Naive B cell (primary cell): ENCODE measurements at places on chromosomes 7 and 10. TPM values are rescaled to one million over a fixed set of nuclear protein-coding genes. Genes with fewer than 3 reads are reported as not detected.

Gene IMMP2L
- 22.2 TPM for polyA plus RNA-seq

Gene DMTF1
- polyA plus RNA-seq, result 42.2 TPM

DNA sequence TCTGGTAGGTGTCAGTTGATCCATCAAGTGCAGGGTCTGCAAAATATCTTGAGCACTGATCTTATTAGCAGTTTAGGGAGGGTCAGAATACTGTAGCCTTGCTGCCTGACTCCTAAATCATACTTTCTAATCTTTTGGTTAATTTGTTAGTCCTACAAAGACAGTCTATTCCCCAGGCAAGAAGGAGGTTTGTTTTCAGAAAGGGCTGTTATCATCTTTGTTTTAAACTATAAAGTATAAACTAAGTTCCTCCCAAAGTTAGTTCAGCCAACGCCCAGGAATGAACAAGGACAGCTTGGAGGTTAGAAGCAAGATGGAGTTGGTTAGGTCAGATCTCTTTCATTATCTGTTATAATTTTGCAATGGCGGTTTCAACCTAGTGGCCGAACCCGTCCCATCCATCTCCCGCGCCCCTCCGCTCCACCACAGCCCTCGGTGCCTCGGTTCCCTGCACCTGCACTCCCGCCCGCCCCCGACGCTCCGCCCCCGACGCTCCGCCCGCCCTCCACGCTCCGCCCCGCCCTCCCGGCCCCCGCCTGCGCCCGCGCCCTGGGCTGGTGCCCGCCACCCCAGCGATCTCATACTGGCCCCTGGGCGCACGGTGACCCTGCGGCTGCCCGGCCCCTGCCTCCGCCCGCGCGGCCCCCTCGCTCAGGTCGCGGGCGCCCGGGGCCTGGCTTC lies at the start of gene ADCK2:
TSS of gene ADCK2 (plus strand) at position 564 of the 681 bp plus-strand sequence. CDS start 386 bp downstream, outside the sequence.
- peaks cover 53% of the 10 kb centered on the region for H3K4me1 ChIP-seq
- no peaks in the 10 kb centered on the region for H3K27me3 ChIP-seq
- peak; percentile 69 for DNase-seq
- peak within 1 kb of the TSS; percentile 94 for H3K4me3 ChIP-seq
- peak within 1 kb of the TSS; percentile 9 for H3K27ac ChIP-seq

DNA sequence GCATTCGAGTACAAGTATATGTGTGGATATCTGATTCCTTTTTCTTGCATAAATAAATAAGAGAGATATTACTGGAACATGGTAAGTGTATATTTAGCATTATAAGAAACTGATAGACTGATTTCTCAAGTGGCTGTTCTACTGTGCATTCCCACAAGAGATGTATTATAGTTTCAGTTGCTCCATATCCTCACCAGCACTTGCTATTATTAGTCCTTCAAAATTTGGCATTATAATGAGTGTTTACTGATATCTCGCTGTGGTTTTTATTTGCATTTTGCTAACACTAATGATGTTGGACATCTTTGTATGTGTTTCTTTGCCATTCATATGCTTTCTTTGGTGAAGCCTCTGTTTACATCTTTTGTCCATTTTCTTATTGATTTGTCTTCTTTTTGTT lies 4.4 kb upstream of the CLRN3 start:
- H3K4me1 ChIP-seq, result no peaks in the 10 kb centered on the region
- peaks cover 22% of the 10 kb centered on the region for H3K27me3 ChIP-seq
- no peak for DNase-seq
- no peaks in the 10 kb centered on the region for H3K36me3 ChIP-seq
- no peak overlapping the region for H3K27ac ChIP-seq
- H3K4me3 ChIP-seq, result no peak overlapping the region

DNA sequence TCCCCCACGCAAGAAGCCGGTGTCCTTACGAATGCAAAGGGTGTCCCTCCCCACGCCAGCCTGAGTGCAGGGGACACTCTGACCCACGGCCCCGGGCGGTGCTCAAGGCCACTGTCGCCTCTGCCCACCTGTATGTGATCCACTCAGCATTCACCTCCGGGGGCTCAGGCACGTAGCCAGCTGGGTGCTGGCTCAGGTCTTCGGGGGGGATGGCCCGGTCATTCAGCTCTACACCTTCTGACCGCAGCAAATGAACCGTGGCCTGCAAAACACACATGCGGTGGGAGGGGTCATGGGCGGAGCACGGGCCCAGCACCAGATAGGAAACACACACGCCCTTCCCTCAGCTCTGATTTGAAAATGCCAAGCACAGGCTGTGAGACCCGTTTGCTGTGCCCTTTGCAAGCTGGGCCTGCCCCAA lies 25.9 kb downstream of the CFAP46 start:
- H3K27ac ChIP-seq, result no peak overlapping the region
- peak overlapping the region; percentile 49 for H3K4me3 ChIP-seq
- peaks cover 25% of the 10 kb centered on the region for H3K4me1 ChIP-seq

Gene BLNK
- polyA plus RNA-seq, result 199 TPM

DNA sequence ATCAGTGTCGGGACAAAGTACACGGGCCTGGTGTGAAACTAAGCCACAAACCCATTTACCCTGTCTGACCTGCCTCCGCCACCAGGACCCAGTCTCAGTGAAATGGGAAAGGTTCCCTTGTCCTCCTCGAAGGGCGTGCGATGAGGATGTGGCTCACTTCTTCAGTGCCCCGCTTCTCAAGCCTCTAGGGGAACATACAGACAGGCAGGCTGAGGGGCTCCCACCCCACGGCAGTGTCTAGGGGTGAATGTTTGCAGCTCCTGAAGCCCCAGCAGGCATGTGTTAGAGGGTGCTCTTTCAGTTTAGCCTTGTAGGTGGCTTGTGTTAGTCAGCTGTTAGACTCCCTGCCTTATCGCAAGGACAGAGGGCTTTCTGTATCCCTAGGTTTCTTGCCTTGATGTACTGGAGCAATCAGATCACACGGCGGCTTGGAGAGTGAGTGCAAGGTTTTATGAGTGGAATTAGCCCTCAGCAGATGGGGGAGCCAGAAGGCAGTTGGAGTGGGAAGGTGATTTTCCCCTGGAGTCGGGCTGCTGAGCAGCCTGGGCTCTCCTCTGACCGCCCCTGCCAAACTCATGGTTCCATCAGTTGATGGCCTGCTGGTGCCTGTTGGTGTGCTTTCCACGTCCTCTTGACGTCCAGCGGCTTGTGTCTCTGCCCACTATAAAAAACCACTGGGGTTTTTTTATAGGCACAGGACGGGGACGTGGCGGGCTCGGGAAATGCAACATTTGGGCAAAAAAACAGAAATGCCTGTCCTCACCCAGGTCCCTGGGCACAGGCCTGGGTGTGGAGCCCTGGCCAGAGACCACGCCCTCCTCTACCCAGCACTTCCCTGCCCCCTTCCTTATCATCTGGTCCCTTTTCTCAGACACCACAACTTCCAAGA lies 759 bp downstream of the NUDT1 start:
- no peaks in the 10 kb centered on the region for H3K27me3 ChIP-seq
- peak overlapping the region; percentile 97 for H3K27ac ChIP-seq
- H3K4me3 ChIP-seq, result peak overlapping the region; percentile 98
- DNase-seq, result no peak

GRCh38 chr7:74412056-74412455 lies 41.6 kb upstream of the GTF2IRD1 start:
- no peak overlapping the region for H3K4me3 ChIP-seq
- no peaks in the 10 kb centered on the region for H3K4me1 ChIP-seq
- no peak for DNase-seq

DNA sequence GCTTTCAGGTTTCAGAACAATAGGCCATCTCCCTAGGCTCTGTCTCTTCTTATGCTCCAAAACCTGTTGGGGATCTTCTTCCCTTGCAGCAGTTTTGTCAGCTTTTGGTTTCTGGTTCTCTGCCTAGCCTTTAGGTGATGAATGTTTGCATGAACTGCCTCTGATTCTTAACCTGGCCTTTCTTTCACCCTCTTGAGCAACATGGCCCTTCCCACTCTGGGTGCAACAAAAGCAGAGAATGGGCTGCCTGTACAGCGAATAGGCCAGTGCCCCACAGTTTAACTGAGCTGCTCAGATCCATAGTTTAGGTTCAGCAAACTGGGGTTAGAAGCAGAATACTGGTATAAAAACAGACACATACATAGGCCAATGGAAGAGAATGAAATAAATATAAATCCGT lies 18.1 kb upstream of the NUP205 start:
- no peak for DNase-seq
- H3K4me1 ChIP-seq, result no peaks in the 10 kb centered on the region
- H3K4me3 ChIP-seq, result no peak overlapping the region
- no peaks in the 10 kb centered on the region for H3K27me3 ChIP-seq
- no peak overlapping the region for H3K27ac ChIP-seq

- H3K36me3 ChIP-seq, result no peaks in the 10 kb centered on the region
- no peak for DNase-seq
- no peaks in the 10 kb centered on the region for H3K27me3 ChIP-seq
Measured at GRCh38 chr7:122789156-122789555, 86.4 kb upstream of the RNF148 start.

- H3K4me3 ChIP-seq, result no peak overlapping the region
- H3K36me3 ChIP-seq, result peaks cover 16% of the 10 kb centered on the region
- peaks cover 86% of the 10 kb centered on the region for H3K4me1 ChIP-seq
- no peaks in the 10 kb centered on the region for H3K27me3 ChIP-seq
Measured at GRCh38 chr7:129045682-129046081, 9.2 kb downstream of the TNPO3 start.

Gene DNA2
- polyA plus RNA-seq, result 1.1 TPM

GRCh38 chr7:130174237-130174959 lies 30.8 kb downstream of the TMEM209 start:
- H3K36me3 ChIP-seq, result peaks cover 17% of the 10 kb centered on the region
- no peak for DNase-seq
- H3K4me1 ChIP-seq, result no peaks in the 10 kb centered on the region
- no peaks in the 10 kb centered on the region for H3K27me3 ChIP-seq

DNA sequence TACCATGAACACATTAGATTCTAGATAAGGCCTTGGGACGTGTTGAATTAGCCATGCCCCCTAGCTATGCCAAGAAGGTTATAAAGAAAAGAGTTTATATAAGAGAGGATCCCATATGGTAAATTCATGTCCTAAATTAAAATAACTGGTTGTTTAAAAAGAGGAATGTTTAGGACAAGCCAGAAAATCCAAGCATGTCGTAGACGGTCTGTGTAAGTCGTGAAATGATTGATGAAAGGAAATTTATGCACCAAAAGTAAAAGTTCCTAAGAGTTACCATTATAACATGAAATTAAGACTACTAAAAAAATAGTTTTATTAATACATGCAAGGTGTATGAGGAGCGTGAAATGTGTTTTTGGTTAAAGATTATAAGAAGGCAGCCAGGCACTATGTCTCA lies 624.9 kb downstream of the ARL4A start:
- H3K27ac ChIP-seq, result no peak overlapping the region
- no peak overlapping the region for H3K4me3 ChIP-seq
- no peak for DNase-seq
- H3K27me3 ChIP-seq, result no peaks in the 10 kb centered on the region

DNA sequence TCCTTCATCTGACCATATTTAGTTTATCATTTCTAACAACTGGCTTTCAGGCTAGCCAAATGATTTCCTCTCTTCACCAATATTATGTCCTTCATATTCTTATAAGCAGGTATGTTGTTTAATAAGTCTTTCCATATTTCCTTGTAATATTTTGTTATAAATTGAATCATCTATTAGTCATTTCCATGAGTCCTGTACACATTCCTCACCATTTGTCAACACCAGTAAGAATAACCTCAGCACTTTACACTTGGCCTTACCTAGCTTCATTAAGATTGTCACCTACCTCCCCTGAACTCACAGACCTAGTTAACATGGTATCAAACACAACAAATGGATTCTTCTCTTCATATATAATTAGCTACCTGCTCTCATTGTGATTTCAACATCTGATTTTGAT lies 282.3 kb downstream of the SEMA3D start:
- no peaks in the 10 kb centered on the region for H3K27me3 ChIP-seq
- no peak overlapping the region for H3K27ac ChIP-seq
- no peaks in the 10 kb centered on the region for H3K36me3 ChIP-seq
- H3K4me1 ChIP-seq, result no peaks in the 10 kb centered on the region
- H3K4me3 ChIP-seq, result no peak overlapping the region
- no peak for DNase-seq

GRCh38 chr7:22194658-22195273 lies 162.2 kb downstream of the RAPGEF5 start:
- no peak overlapping the region for H3K27ac ChIP-seq
- no peak for DNase-seq
- no peaks in the 10 kb centered on the region for H3K27me3 ChIP-seq
- no peak overlapping the region for H3K4me3 ChIP-seq
- no peaks in the 10 kb centered on the region for H3K36me3 ChIP-seq

GRCh38 chr10:73857446-73857845 lies 16.9 kb downstream of the CAMK2G start:
- peaks cover 5% of the 10 kb centered on the region for H3K36me3 ChIP-seq
- no peak for DNase-seq
- H3K4me1 ChIP-seq, result peaks cover 7% of the 10 kb centered on the region
- H3K27ac ChIP-seq, result peak overlapping the region; percentile 38
- H3K4me3 ChIP-seq, result no peak overlapping the region
